ENCODE measurements at places on chromosomes 3 and 15.

DNA sequence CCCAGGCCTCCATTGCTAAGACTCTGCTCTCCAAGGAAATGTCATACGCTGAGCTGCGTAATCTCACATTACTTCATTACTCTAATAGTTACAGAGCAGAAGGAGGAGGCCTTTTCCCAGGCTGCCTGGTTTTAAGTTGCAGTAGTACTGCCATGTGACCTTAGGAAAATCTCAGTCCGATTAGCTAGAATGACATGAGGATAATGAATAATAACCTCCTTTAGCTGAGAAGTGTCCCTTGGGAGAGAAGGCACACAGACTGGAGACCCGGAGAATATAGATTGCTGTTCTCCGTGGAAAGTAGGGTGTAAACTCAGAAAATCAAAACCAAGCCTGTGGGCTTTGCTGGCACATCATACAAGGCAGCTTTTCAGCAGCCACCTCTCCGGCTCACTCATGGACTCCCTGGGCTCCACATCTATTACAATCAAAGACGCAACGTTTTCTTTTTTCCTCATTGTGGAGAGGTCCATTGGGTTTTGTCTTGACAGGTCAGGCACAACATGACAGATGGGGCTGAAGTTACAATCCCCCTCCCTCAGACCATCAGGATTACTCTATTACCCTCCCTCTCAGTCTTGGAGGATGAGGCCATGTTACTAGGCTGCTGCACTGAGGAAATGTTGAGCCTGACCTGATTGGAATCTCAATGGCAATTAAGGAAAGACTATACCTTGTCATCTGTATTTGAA, 134.8 kb upstream of the MB21D2 start:
- no peak for DNase-seq

GRCh38 chr3:36211652-36211999, 168.7 kb upstream of the STAC start:
- DNase-seq, result no peak

- DNase-seq, result no peak
Measured at GRCh38 chr3:56796202-56796601, 5.5 kb downstream of the ARHGEF3 start.

DNA sequence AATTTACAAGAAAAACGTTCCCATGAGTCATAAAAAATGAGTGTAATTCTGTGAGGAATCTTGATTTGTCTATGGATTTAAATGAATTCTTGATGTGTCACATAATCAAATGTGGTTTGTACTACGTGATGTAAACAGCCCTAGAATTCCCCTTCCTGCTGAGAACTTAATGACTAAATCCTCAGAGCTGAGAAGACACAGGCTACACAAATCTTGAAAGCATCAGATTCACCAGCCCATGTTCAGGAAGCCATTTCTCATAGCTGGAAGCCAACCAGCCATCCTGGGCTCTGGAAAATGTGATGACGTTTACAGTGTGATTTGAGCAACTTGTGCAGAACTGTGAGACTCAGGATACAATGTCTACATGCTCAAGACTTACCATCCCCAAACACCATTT, 193.7 kb upstream of the MME start:
- DNase-seq, result no peak

DNA sequence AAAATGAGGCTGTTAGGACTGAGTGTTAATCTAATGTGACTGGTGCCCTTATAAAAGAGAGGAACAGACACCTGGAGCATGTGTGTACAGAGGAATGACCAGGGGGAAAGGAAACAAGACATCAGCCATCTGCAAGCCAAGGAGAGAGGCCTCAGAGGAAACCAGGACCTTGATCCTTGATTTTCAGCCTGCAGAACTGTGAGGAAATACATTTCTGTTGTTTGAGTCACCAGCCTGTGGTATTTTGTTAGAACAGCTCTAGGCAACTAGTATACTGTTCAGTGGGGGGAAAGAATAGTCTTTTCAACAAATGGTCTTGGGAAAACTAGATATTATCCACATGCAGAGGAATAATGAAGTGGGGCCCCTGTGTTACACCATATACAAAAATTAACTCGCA, 80.6 kb downstream of the CCR1 start:
- DNase-seq, result no peak

DNA sequence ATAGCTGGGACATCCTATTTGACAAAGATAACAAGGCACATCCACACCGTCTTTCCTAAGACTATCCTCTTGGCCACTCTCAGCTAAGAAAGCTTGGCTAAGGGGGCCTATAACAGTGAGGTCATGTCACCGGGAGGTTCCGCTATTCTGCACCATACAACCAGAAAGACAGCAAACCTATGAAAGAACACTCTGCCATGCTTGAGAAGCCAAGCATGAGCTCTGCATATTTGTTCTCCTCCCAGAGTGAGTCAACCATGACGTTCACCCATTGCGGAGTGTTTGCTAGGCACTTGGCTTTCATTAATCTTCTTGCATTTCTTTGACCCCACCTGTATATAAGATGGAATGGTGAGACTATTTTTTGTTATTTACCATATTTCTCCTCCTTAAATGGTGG, 141.2 kb downstream of the GMNC start:
- no peak for DNase-seq

DNA sequence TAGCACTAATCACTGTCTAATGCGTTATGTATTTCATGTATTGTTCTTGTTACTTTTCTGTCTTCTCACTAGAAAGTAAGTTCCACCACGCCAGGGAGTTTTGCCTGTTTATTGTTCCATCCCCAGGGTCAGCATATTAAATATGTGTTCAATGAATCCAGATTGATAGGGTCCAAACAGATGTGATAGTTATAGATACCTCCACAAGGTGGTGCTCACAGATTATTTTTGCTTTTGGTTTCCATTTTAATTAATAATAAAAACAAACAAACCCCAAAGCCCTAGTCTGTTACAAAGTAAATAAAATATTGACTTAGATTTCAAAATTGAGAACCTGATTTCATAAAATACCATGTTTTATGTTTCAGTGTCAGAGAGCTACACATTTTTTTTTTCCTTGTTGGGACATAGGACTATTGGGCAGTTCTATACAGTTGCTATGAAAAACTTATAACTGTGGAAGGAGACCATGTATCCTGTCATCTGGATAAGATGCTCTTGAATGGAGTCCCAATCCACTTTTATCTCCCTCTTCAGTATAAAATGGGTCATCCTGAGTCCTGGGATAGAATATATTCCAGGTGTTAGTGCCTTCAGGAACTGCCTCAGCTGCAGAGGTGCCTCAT, 12.4 kb downstream of the OTOL1 start:
- DNase-seq, result no peak

DNA sequence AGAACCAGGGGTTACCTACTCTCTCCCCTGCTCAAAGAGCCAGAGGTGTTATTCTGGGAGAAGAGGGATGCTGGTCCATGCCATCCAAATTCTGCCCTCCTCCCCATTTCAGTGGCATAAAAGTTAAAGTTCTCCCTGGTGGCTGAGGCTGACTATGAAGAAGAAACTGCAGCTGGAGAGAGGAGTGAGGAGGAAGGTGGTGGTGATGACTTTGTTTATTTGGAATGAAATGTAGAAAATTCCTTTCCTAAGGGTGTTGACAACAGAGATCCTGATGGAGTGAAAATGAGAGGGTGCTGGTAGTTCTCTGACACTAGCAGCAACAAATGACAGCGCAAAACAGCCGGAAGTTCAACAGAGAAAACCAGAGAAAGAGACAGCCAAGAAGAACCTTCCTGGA, 100.4 kb downstream of the PCCB start:
- no peak for DNase-seq

DNA sequence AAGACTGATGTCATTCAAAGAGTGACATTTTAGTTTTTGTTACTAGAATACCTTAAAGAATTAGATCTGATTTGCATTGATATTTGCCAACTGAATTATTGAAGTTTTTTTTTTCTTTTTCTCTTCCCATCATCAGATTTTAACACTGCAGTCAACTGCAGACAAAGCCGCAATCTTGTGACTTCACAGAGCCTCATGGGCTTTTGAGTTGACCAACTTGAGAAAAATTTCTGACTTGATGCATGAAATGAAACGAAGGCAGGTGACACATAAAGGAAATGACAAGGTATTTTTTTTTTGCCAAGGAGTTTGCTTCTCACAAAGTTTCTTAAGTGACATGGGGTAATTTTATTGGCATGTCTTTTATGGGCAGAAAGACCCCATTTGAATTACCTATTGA, 383.7 kb downstream of the GAP43 start:
- DNase-seq, result no peak

DNA sequence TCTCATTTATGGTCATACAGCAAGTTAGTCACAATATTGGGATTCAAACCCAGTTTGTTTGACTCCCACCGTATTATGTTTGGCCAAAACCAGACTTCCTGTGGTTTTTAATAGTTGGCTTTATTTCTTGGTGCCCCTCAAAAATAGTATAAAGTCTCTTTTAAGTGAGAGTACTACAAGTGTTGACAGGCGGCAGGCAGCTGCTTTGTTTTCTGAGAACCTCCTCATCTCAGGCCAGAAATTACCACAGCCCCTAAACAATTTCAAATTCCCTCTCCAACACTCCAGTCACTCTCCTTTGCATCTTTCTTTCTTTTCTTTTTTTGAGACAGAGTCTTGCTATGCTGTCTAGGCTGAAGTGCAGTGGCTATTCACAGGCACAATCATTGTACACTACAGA, 121.5 kb downstream of the POLR2M start:
- no peak for DNase-seq

DNA sequence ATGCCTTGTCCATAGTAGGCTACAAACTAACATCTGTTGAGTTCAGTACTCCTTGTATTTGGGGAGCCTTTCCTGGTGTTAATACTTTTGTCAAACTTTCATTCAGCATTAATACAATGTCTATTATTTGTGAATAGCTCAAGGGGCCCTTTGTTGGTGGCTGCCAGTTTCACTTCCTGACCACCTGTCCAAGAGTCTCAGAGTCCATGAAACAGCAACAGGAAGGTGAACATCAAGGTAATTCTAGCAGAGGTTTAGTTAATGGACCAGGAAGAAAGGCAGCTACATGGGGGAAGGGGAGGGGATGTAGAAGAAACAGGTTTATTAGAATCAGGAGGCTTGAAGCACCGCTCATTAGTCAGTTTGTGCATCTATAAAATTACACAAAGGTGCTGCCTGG, 386.9 kb downstream of the PDCD6IP start:
- DNase-seq, result no peak

GRCh38 chr3:165653130-165653778, 184.0 kb downstream of the BCHE start:
- no peak for DNase-seq

DNA sequence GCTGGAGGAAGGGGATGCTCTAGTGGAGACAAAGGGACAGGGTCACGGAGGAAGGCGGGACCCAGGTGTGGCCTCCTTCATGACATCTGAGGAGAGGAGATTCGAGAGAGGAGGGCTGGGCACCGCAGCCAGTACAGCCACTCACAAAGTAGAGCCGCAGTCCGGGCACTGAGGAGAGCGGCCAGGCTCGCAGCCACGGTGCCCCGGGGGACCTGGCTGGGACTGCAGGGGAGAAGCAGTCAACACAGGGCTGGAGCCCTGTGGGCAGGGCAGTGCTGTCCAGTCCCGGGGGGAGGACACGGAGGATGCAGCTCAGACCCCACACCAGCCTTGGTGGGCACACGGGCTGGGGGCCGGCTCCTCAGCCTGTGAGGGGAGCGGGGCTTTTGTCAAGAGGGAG, 40.3 kb downstream of the HMCES start:
- no peak for DNase-seq

GRCh38 chr3:121153851-121154250, 245.8 kb downstream of the STXBP5L start:
- no peak for DNase-seq

GRCh38 chr3:113211330-113212149, at the start of gene BOC:
BOC (plus strand) TSS chr3:113211557; CDS start chr3:113249803, 38,246 bp downstream.
- DNase-seq, result no peak

DNA sequence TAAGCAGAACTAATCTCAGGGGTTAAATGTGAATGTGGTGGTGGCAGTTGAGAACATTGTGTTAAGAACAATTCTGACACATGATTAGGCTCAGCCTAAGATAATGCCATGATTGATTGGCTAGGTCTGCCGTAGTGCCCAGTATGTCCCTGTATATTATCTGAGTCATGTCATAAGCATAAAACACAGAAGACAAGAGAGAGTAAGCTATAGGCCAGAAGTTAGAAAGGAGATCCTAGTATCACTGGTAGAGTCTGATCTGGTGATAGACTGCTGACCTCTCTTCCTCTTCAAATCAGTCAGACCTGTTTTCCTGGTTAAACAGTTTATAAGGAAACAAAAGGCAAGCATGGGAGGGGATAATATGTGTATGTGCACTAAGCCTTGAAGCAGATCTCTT, 30.1 kb upstream of the ATP8B4 start:
- DNase-seq, result no peak

GRCh38 chr3:48845170-48845569, 2.5 kb downstream of the PRKAR2A start:
- DNase-seq, result no peak

DNA sequence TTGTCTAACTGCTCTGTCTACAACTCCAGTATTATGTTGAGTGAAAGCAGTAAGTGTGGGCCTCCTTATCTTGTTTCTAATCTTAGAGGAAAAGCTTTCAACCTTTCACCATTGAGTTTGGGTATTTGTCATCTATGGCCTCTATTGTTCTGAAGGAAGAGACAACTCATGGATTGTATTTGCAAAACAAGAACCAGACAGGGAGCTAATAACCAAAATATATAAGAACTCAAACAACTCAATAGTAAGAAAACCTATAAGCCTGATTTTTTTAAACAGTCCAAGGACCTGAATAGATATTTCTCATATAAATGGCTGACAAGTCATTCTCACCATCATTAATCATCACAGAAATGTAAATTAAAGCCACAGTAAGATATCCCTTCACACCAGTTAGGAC, 113.0 kb downstream of the TAFA4 start:
- no peak for DNase-seq

DNA sequence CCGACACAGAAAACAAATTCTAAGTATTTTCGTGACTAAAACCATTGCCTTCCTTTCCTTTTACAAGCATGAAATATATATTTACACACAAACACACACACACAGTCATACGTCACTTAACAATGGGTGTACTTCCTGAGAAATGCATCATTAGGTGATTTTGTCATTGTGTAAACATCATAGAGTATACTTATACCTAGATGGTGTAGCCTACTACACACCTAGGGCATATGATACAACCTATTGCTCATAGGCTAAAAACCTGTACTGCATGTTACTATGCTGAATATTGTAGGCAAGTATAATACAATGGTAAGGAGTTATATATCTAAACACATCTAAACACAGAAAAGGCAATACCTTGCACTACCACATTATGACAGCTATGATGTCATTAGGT, 28.6 kb downstream of the COL6A5 start:
- no peak for DNase-seq

DNA sequence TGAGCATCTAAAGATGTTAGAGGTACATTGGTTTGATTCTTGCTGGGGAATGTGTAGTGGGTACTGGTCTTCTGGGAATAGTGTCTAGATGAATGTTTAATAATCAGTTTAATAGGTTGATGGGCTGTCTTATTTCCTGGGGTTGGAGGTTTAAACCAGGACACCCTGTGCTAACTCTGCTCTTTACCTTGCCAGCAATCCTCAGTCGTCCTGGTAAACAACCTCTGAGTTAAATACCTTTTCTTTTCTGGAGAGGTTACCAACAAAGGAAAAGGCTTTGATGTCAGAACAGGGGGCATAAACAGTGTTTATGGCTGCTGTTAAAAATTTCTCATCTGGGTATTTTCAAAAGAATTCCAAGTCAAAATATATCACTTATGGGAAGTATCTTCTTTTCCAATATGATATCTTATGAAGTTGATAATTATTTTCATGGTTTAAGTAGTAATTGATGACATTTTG, 23.5 kb downstream of the MITF start:
- no peak for DNase-seq

GRCh38 chr3:134295930-134296329, 45.3 kb upstream of the RYK start:
- no peak for DNase-seq

GRCh38 chr3:100354850-100355249, 20.3 kb downstream of the NIT2 start:
- DNase-seq, result no peak

All from omental fat pad (tissue), 4 donors.